ENCODE measurements at places on chromosomes 6 and 20.

- no peak for DNase-seq
These were observed 92.1 kb downstream of the ISM1 start for GRCh38 chr20:13313201-13313600.

DNA sequence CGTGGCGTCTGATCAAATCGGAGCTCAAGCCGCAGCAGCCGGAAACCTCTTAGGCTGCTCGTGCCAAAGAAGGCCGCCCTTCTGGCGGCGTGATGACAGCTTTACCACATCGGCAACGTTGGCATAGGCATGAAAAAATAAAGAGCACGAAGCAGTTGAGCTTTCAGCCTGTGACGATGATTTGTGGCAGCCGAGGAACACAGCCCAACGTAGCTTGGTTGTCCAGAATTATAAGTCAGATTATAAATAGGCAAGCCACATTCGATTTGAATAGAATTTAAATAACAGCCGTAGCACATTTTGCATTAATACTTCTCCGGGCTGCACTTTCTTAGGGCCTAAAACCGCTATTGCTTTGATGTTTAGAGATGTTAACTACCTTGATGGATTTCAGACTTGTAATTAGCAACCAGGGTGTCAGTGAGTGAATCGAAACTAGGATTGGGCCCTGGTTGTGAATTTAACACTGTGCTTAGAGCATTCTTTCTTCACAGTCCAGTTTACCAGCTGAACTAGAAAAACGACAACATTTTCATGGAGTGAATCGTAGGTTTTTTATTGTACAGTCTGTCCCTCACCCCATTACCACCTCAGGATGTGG is 864 bp upstream of the BCLAF1 start:
- peak; percentile 62 for DNase-seq

- DNase-seq = no peak
These were observed 79.4 kb downstream of the ZDHHC14 start for GRCh38 chr6:157460182-157460999.

- no peak for DNase-seq
These were observed 86.9 kb upstream of the VSTM2L start for GRCh38 chr20:37816003-37816402.

Data from activated T-cell treated with anti-CD3 and anti-CD28 coated beads for 1 hour (primary cell).